ENCODE measurements at places on chromosomes 5 and 9. TPM values are rescaled to one million over a fixed set of nuclear protein-coding genes. Genes with fewer than 3 reads are reported as not detected.

- DNase-seq, result no peak
Measured at GRCh38 chr5:142661957-142662356, 23.9 kb downstream of the FGF1 start.

DNA sequence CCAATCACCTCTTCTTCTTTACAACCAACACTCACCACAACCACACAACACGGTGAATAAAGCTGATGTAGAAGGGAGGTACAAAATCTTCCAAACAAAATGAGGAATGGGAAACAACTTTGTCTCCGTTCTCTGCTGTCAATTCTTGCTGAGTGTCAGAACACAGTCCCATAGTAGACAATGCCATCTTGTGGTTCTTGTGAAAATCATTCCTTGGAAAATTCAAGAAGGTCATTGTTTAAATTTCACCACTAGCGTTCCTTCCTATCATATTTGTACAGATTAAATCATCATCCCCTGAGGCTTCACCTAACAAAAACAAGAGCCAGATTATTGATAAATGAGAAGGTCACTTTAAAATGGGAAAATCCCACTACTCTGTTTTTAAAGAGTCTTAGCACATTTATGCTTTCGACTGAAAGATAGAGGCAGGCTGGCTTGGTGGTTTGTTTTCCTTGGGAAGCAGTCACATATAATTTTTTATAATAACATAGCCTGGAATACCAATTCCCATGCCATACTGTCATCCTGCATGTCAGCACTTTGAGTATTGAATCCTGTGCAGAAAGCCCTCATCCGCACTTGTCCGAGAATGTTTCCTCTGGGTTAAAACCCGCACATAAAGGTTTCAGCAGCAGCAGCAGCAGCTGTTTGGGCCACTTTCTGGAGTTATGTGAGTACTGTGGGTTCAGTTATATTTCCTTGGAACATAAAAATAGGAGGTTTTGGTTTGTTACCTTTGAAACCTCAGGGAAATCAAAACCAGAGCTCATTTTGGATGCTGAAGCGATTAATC lies 395.0 kb upstream of the SMARCA2 start:
- no peak for DNase-seq

DNA sequence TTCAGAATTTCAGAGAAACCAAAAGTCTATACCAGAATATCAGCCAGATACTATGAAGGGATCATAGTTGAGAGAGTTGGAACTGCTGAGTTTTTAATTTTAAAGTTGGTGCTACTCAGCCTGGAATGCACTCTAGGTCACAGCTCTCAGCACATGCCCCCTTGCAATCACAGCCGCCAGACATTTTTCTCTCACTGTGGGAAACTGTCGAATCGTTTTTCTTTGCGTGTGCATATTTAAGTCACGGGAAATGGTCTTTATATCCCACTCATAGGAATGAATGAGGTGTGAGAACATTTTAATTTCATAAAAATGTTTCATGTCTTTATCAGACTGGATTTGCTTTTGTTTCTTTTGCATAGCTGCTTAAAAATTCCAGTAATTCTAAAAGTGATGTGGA lies 12.2 kb upstream of the SPDL1 start:
- no peak for DNase-seq

GRCh38 chr5:151259931-151260330 lies 6.9 kb downstream of the GM2A start:
- DNase-seq, result no peak

- no peak for DNase-seq
Measured at GRCh38 chr5:130720355-130720754, 444.7 kb downstream of the HINT1 start.

- DNase-seq, result no peak
Measured at GRCh38 chr9:110782701-110783100, 114.1 kb downstream of the MUSK start.

DNA sequence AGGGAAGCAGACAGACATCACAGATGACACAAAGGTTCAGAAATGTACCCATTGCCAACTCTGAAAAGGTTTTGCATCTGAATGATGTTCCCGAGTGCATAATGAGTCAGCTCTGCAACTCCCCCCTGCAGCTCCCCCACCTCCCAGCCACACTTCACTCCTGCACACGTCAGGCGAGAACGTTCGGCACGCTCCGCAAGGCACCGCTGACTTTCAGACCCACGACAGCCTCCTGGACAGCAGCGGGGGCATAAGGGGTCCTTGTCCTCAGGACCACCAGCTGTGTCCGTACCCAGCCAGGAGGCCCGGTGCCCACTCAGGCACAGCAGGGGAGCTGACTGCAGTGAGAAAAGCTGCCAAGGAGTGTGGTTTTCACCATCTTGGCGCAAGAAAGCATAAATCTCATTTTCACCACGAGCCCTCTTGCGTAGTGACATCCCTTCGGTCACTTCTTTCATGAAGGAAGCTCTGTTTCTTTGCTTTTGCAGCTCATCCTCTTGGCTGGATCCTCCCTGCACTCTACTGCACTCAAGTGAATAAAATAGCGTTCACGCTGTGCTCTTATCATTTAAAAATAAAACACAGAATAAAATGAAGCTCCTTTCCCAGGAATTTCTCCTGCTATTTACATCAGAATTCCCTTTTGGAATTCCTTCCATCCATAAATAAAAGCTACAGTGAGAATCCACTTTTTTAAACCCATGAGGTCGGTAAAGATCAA lies 9.9 kb downstream of the GFPT2 start:
- no peak for DNase-seq

GRCh38 chr5:110510146-110510545 lies 216.3 kb downstream of the TMEM232 start:
- DNase-seq, result no peak

DNA sequence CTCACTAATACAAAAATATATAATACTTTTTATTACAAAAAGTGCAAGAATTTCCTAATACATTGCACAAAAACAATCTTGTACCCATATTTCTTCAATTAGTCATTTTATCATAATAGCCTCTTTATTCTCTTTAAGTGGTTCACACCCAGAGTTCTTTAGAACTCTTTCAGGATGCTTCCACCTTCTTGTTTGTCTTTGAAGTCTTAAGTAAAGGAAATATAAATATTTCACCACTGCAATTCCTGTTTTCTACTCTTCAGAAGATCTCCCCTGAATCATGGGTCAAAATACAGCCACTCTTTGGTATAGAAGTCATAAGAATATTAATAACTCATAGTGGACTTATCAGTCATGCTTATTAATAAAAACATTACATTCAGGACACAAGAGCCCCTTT lies 293.0 kb downstream of the ATPSCKMT start:
- no peak for DNase-seq

DNA sequence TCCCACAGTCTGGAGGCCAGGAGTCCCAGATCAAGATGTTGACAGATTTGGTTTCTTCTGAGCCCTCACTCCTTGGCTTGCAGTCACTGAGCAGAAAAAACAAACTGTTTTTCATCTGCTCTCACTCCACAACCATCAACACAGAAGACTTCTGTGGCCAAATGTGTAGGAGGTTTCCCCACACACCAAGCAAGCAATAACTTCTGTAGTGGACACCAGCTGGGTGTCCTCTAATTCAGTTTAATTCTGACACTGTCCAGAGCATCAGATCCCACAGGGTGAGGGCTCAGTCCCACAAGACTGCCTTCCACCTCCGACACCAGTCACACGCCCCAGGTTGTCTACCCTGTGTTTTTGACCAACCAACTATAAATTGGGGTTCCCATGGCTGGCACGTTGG lies 209.9 kb downstream of the AOPEP start:
- no peak for DNase-seq

GRCh38 chr5:77843570-77844372 lies 67.6 kb upstream of the TBCA start:
- no peak for DNase-seq

DNA sequence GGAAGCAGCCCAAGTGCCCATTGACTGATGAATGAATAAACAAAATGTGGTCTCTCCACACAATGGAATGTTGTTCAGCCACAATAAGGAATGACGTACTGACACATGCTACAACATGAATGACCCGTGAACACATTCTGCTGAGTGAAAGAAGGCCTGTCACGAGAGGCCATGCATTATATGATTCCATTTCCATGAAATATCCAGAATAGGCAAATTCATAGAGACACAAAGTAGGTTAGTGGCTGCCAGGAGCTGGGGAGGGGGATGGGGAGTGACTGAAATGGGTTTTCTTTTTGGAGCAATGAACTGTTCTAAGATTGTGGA lies 41.4 kb downstream of the BICD2 start:
- no peak for DNase-seq

DNA sequence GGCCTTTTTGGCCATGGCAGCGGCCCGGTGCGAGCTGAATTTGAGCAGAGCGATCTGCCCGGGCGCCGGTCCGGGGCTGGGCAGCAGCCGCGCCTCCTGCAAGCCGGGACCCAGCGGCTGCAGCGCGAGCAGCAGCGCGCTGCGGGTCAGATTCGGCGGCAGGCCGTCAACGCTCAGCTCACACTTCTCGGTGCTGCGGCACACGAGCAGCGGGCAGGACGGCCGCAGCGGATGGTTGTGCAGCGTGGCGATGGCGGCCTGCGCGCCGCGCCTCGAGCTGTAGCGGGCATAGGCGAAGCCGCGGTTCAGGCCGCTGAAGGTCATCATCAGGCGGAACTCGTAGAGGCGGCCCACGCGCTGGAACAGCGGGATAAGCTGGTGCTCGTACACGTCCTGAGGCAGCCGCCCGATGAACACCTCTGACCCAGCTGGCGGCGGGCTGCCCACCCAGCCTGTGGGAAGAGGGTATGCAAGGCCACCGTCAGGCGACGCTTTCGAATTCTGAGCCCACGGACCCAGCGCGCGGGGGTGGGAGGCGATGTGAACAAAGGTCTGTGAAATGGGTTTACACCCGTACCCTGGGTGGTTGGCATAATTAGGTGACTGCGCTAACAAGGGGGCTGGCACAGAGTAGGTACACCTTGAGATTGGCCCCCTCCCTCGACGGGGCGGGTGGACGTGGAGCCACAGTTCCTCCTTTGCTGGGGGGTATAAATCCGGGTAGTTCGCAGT lies 755 bp downstream of the DND1 start:
- no peak for DNase-seq

DNA sequence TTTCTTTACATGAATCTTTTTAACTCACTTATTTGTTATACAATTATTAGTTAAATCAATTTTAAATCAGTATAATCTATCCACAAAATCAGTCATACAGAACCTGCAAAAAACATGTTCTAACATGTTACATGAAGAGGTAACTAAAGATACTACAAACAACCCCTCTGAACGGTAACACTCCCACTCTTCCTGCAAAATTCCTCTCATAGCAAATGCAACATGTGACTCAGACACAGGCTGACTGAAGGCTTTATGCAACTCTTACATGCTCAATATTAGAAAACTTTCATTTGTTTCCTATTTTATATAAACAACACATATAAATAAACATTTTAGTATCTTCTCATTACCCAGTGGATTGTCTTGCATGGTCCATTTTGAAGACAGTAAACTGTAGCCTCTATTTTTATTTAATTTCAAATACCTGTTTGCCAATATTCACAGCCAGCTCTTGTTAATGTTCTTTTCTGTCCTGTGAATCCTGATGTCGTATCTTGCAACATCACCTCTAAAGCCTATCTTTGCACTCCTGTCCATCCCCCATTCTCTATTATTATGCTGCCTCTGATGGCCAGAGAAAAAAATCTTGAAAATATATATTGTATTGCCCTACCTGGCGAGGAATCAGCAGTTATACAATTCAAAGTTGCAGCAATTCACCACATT lies 100.5 kb upstream of the CCDC152 start:
- DNase-seq, result no peak

DNA sequence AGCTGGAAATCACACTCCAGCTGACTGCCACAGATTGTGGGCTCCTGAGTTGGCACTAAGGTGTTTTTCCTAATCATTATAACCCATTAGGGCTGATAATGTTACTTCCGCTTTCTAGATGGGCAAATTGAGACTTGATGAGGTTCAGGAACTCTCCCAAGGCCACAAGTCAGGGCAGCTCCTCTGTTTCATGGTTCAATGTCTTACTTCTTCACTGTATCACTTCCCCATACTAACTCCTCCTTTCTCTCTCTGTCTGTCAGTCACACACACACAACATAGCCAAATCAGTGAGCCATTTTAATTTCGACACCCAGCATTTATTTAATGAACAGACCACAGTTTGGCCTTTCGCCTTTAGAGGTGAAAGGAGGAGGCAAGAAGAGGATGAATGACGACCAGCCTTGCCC lies 17.8 kb upstream of the TRAF1 start:
- DNase-seq, result no peak

The GABRA6 gene
- total RNA-seq, result not detected

The DOLPP1 gene
- total RNA-seq, result 13.0 TPM

The SV2C gene
- total RNA-seq, result not detected

The MYOZ3 gene
- not detected for total RNA-seq

The PCDHA3 gene
- not detected for total RNA-seq

Measured in CD4-positive, alpha-beta memory T cell (primary cell).